Stimulated activated CD4-positive, alpha-beta T cell treated with anti-CD3 and anti-CD28 coated beads, Interleukin-1b, Interleukin-23, amount 100 ng/mL, for 1 hour (primary cell): ENCODE measurements at places on chromosomes 4 and X.

DNA sequence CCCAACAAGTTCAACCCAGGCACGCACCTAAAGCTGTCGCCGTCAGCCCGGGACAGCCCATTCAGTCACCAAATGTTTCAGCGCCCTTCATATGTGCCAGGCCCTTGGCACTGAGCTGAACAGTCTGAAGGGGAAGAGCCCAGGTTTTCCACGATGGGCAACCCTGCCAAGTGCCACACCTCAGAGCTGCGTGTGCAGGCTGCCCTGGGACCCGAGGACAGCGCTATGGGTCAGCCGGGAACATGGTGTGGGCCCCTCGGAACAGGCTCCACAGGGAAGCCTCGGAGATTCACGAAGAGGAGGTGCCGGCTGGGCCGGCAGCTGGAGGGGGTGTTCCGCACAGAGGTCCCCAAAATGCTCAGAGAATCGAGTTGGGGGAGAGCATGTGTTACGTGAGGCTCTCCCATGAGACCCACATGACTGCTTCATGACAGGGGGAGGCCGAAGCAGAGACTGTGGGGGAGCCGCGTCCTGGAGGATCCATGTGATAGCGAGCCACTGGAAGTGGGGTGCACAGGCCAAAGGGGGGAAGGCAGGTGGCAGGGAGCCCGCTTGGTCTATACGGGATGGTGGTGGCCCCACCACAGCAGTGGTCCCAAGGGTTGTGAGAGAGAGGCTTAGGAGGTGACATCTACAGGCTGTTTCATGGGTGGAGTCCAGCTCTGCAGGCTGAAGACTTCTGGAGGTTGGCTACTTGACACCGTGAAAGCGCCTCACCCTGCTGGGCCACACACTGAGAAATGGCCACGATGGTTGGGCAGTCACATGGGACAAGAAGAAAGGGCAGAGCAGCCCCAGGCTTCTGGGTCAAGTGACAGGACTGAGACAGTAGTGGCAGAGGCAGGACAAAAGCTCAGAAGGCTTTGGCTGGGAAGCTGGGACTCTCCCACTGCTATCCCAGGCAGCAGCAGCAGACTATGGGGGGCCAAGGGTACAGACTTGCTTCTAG lies 14.2 kb downstream of the BCAP31 start:
- DNase-seq, result no peak

DNA sequence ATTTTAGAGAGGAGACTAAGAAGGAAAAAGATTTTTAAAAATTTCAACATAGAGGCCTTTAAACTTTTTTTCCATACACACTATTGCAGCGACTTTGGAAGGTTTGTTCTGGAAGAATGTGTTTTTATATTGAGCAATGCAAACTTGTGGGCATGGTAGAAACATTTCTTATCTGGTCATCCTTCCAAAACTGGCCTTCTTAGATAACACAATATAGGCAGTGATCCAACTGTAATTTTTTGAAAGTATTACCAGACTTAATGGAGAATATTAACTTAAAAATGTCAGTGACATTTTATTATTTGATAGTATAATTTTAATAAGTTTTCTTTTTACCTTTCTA lies 25.6 kb downstream of the FHDC1 start:
- no peak for DNase-seq

DNA sequence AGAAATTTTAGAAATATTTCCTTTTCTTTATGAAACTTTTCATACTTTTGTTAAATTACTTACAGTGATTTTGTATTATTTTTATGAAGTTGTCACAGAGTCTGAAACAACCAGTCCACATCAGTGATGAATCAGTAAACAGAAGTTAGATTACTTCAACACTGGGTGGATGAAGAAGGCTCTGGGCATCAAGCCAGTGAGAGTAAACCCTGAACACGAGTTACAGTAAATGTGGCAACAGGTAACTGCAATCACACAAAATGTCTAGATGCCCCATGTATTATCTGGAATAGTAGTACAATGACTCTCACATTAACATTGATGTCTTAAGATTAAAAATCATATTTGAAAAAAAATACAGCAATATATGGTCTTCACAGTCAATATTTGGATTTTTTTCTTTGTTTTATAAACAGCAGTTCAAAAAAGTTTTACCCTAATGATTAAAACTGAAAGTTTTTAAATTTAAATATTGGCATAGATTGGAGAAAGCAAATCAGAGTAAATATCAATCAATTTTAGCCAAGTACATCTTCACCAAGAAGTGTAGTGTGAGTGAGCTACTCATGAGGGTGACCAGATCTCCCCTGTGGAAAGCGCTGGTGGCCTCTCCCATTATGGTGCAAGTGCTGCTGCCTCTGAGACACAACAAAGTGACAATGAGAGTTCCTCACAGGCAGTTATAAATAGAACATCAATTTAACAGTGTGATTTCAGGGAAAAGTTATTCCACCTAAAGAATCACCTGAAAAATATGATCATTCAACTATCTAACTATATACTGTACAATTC lies 63.2 kb upstream of the UGT2B7 start:
- DNase-seq, result no peak

GRCh38 chr4:7761312-7761711 lies 178.3 kb downstream of the AFAP1 start:
- no peak for DNase-seq

- no peak for DNase-seq
Observed at GRCh38 chr4:137283737-137284136, 248.6 kb downstream of the PCDH18 start.

DNA sequence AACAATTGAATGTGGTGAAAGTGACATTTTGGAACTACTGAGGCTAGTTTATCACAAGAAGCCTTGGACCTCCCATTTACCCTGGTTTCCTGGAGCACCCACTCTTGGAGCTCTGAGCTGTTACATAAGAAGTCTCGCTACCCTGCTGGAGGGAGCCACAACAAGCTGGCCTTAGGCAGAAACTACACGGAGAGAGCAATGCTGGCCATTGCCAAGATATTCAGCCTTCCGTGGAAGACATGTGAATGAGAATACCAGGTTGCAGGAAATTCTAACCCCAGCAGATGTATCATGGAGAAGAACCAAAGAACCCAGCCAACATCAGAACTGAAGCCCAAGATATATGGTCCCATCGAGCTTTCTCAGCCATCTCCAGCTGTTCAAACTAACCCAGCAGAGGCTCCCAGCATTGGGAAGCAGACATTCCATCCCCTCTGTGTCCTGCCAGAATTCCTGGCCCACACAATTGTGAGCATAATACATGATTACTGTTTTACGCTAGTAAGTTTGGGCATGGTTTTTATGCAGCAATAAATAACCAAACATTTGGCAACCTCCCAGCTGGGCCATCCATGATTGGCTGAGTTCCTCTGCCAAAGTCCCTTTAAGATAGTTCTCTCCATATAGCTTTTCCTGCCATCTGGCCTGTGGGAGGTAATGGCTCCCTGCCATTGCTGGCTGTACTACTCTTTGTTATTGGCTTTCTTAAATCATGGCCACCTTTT lies 17.9 kb upstream of the PDE5A start:
- DNase-seq, result no peak

GRCh38 chrX:90040807-90041206 lies 119.1 kb downstream of the TGIF2LX start:
- no peak for DNase-seq

DNA sequence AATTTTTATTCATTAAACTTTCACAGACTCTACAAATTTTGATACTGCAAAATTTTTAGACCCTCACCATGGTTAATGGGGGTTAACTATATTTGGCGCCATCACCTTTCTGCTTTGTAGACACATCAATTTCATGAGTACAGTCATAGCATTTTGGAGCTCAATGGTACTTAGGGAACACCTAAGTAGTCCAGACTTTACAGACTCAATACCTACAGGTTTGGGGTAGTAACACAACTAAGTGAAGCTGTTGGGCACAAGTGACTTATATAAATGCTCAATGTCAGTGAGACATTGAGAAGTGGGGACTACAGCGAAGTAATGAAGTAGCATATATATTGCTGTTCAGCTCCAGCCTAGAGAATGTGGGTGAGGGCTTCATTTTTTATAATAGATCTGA lies 7.5 kb downstream of the GPRIN3 start:
- no peak for DNase-seq

DNA sequence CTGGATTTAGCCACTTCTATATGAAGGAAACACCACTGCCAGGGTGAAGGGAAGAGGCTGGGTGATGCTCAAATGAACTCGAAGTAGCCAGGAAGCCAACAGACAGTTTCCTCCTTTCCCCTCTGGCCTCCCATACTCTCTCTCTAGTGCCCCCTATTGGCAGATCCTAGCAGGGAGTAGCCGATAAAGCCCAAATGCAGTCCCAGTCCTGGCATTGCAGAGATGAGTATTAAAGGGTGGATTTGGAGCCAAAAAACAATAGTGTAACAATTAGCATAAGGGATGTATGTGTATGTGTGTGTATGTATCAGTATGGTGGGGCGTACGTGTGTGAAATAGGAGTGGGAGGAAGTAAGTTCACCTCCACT lies 213.8 kb upstream of the LDB2 start:
- DNase-seq, result no peak

DNA sequence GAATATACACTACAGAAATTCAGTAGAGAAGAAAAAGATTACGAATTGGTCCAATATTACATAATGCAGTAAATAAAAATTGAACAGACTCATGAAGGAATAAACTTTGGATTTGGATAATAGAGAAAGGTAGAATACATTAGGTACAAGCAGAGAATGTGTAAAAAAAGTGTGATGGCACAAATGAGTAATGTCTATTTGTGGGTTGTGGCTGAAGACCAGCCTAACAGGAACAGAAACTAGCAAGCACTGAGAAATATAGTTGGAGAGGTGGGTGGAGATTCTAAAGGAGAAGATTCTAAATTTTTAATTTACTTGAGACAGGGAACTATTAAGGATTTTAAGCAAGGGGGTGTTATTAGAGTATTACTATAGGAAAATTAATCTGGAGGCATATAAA lies 15.2 kb upstream of the CLOCK start:
- no peak for DNase-seq

GRCh38 chr4:93688978-93689377 lies 139.6 kb upstream of the ATOH1 start:
- DNase-seq, result no peak

GRCh38 chrX:117957128-117957527 lies 159.5 kb downstream of the KLHL13 start:
- no peak for DNase-seq

- DNase-seq, result no peak
Observed at GRCh38 chrX:148424570-148424969, 75.8 kb upstream of the AFF2 start.

GRCh38 chrX:134184936-134185335 lies 52.0 kb upstream of the CCDC160 start:
- no peak for DNase-seq

DNA sequence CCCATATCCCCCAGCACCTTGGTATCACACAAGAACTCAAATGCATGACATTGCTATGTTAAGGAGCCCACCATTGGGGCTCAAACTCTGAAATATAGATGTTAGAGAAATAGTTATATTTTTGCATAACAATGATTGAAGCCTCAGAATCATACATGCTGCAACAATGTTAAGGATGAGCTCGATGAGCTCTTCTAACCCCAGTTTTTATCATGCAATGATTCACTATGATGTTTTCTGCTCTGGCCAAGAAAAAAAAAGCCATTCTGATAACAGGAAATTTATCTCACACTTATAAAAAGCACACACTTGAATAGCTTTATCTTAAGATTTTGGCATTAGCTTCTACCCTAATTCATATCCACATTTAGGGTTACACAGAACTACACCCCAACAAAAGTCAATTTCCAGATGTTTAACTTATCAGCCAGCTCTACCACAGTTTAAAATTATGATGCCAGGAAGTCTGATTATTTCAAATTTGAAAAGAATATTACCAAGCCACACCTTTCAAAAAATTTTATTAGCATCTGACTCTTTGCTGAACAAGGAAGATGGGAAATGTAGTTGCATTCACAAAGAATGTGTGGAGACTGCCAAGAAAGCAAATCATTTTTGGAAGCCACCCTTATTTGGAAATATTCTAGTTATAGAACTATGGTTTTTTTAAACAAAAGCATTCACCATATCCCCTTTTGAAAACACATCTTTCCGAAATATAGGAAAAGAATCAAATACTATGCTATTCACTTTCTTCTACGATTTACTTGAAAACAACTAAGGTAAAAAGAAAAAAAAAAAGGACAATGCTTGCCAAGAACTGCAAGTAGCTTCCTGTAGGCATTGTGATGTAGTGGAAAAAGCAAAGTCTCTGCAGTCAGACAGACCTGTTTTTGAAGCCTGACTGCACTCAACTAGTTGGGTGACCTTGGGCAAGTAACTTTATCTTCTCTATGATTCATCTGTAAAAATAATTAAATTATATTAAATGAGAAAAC lies 100.8 kb upstream of the PLS3 start:
- no peak for DNase-seq

DNA sequence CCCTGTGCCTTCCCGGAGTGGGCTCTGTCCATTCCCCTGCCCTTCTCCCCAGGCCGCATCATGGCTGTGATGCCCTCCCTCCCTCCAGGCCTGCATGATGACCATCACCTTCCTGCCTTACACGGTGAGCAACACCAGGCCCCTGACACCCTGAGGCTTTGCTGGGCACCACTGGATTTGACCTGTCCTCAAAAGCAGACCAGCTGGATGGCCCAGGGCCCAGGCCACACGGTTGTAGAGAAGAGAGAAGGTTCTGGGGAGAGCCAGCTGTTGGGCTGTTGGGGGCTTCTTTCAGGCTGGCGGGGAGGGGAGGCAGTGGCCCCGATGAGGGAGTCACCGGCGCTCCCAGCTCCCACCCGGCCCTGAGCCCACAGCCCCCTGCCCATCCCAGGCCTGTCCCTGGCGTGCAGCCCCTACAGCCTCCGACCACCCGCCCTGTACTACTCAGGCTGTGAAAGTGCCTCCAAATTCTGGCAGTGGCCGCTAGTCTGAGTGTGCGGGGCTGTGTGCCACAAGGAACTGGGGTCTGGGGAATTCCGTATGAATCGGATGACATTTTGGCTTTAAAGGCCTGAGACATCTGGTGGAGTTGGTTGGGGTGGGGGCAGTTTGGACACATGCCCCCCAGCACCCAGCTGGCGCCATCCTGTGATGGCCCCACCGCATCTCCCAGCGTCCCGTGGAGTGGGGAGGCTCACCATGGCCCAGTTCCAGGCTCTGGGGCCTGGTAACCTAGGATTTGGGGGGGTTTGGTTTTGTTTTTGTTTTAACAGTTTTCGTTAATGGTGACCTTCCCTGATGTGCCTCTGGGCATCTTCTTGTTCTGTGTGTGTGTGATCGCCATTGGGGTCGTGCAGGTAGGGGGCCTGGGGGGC lies 19.6 kb downstream of the TMEM175 start:
- DNase-seq, result no peak

GRCh38 chr4:142285222-142285583 lies 560.9 kb downstream of the INPP4B start:
- no peak for DNase-seq

DNA sequence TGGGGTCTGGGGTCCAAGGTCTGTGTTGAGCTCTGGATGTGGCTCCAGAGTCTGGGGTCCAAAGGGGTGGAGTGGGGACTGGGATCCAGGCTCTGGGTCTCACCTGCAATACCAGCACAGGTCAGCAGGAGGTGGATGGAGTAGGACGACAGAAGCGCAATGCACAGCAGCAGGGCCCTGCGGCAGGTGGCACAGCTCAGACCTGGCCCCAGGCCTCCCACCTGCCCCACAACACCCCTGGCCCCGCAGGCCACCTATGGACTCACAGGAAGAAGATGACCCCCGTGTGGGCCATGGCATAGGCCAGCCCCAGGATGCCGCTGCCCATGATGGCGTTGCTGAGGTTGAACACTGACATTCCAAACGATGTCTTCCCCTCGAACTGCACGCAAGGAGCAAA lies 3.4 kb downstream of the SLC38A5 start:
- DNase-seq, result no peak

- DNase-seq, result no peak
Observed at GRCh38 chr4:184812651-184813181, 13.1 kb downstream of the ACSL1 start.
